Testis (tissue), 5 donors: ENCODE measurements at places on chromosomes 5 and 9.

GRCh38 chr5:39877479-39877878, 452.7 kb upstream of the DAB2 start:
- DNase-seq, result no peak

- DNase-seq, result no peak
Observed at GRCh38 chr5:52727020-52727419, 60.7 kb upstream of the ITGA1 start.

GRCh38 chr9:113535756-113536155, 72.2 kb downstream of the RGS3 start:
- no peak for DNase-seq

DNA sequence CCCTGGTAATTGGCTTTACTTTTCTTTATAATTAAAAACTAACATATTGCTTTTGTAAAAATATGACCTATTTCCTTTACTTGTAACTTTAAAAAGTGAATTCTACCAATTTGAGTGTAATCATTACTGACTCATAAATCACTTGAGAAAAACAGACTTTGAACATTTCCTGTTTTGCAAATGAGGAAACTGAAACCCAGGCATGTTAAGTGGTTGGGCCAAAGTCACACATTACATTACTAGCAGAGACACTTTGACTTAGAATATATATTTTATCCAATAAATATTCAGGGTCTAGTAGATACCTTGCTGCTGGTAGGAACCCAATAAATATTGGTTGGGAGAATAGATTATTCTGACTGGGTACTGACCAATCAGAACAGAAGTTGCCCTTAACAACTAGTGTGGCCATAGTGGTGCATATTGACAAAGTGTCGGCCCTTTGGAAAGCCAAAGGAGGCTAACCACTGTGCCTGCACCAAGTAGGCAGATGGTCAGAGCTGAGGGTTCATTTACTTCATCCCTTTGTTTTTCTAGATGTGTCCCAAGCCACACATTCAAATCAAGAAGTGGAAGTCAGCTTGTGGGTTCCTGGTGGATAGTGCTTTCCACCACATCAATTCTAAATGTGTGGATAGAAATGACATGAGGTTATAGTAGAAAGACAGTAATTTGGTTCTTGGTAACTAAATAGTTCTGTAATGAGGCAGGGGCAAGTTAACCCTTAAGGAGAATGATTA, 365.1 kb upstream of the RIOK2 start:
- no peak for DNase-seq

GRCh38 chr5:74355041-74355824, 285.3 kb downstream of the ENC1 start:
- DNase-seq, result no peak

DNA sequence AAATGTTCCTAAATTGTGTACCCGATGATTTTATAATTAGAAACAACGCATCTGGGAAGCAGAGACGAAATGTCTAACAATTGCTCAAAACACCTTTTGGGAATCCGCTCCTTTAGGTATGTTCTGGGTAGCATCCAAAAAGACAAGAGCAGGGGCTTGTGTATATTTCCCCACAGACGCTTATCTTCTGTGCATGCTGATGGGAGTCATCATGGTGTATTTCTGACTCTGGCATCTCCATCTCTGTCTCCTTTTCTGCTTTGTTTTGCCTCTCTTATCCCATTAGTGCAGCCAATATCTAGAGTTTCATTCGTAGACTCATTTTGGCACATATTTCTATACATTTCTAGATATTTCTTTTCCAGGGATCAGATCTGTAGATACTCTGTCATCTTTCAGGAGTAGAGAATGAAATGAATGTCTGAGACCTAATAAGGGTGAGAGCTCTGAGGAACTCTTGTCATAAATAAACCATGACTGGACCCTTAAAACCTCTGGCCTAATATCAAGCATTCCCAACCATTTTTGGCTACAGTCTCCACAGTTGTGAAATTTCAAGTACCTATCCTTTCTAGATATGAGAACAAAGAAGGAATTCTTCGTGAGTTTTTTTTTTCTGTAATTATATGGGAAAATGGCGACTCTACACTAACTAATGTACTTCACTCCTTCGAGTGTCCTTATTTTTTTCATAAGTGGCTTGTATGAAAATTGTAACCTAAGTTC, 508.2 kb downstream of the ACTL7B start:
- no peak for DNase-seq

- DNase-seq, result no peak
Observed at GRCh38 chr5:35698047-35698808, 80.6 kb downstream of the SPEF2 start.

DNA sequence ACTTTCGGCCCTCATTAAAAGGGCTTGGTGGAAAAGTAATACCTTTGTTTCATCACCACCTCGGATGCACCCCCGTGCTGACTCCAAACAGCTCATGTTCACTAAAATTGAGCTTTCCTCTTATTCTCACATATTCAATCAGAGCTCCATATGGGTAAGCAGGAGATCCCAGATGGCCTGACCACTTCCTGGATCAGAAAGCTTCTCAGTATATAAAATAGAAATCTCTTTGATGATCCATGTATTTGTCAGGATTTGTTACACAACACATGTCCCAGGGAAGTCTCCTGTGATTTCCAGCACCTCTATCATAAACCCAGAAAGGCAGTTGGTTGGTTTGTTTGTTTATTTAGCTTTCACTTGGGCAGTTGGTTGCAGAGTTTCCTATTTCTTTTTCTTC, 402.0 kb downstream of the MLLT3 start:
- DNase-seq, result no peak

DNA sequence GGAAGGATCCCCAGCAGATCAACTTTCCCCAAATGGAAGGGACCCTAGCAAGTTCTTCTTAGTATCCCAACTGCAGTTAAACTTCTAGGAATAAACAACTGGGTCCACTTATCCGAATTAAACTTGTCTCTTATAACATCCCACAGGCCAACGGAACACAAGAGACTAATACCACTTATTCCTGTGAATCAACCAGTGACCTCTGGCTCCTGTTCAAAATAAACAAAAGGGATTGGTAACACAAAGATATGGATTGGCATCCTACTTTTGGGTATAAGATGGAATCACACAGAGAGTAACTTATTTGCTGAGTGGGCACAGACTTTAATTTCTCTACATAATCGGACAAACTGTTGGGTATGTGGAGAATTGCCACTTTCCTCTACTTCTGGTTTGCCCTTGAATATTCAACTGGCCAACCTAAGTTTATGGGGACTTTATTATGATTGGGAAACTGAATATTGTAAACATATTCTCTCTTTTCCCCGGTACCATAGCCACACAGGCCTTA, 12.4 kb upstream of the PAIP1 start:
- DNase-seq, result no peak

DNA sequence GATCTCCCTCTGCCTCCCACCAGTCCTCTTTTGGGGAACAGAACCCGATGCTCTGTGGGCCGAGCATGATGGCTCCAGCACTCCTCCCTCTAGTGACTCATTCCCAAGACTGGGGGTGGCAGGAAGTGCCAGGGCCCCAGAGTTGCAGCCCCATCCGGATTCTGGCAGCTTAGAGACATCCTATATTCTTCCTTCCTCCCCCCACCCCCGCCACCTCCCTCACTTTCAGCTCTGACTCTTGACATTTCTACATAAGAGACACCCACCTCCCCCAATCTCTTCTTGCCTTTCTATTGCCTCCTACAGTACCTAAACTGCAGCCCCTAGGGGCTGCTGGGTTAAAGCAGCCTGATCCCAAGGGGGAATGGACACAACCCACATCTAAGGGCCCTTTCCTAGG, 47.1 kb upstream of the MATR3 start:
- DNase-seq, result no peak

DNA sequence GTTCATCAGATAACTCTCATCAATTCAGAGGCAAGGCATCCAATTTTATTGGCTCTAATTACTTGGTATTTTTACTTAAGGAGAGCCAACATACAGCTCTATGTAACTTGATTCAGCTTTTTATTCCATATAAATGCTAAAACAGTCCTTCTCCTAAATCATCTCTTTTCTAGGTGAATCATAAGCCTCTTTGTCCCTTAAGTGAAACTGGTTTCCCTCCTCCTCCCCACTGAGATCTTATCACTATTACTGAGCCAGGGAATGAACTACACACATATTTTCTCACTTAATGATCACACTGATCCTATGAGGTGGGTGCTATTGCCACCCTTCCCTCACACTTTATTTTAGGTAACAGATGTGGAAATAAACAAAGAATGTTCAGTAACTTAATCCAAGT, 1143.8 kb downstream of the MAT2B start:
- DNase-seq, result no peak

DNA sequence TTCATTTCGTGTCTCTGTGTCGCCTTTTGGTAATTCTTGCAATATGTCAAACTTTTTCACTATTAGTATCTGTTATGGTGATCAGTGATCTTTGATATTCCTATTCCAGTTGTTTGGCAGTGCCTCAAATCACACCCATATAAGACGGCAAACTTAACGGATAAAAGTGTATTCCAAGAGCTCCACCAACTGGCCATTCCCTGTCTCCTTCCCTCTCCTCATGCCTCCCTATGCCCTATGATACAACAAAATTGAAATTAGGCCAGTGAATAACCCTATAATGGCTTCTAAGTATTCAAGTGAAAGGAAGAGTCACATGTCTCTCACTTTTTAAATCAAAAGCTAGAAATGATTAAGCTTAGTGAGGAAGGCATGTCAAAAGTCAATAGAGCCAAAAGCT, 74.8 kb downstream of the CDK5RAP2 start:
- DNase-seq, result no peak

DNA sequence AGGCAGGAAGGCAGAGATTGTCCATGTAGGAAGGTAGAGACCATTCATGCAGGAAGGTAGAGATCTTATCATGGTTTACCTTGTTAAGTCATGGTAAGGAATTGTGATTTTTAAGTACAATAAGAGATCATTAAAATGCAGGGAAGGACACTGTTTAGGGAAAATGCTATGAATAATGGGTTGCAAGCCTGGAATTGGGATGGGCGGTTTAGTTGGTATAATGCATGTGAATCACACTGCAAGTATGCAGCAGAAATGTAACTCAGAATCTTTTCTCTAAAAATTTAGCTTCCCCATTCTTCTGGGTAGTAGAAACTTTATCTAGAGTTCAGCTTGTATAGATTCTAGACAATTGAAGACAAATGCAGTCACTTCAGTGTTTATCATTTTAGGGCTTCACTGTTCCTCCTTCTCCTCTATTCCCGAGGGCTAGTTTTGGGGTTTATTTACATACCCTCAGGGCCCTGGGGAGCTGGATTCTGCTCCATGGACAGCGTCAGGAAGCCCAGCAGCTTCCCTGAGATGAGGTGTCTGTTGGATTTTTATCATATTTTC, 212.0 kb downstream of the SREK1 start:
- DNase-seq, result no peak

DNA sequence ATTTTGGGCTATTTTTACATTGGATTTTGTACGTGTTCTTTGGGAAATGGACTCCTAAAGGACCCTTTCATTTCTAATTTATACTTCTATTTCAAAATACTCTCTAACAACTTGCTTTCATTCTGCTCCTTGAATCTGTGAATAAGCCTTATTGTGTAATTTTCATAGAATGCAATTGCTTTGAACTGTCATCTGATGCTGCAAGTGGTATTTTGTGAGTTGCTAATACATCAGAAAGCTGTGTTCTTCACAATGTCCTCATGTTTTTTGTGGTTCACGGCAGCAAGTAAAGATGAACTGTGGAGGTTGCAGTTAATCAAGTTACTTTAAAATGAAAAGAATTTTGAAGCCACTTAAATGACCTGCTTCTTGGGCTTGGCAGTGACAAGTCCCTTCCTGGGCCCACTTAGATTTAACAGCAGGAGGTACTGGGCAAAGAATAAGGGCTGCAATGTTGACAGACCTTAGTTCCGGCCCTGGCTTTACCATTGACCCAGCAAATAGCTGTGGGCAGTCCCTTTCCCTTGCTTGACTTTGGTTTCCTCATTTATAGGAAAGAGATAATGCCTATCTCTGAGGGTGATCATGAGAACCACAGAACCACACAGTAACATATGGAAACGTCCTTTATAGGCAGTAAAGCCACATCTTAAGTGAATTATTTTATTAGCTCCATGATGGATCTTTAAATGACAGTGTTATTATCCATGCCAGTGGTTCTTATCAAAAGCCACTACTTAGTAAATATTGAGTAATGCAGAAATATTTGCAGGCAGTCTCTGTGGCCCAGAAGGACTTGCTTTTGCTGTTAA, 54.8 kb downstream of the IQGAP2 start:
- no peak for DNase-seq

GRCh38 chr9:134055981-134056461, 11.8 kb downstream of the BRD3 start:
- peak; percentile 76 for DNase-seq

GRCh38 chr9:127557466-127557869, 54.6 kb upstream of the STXBP1 start:
- no peak for DNase-seq

DNA sequence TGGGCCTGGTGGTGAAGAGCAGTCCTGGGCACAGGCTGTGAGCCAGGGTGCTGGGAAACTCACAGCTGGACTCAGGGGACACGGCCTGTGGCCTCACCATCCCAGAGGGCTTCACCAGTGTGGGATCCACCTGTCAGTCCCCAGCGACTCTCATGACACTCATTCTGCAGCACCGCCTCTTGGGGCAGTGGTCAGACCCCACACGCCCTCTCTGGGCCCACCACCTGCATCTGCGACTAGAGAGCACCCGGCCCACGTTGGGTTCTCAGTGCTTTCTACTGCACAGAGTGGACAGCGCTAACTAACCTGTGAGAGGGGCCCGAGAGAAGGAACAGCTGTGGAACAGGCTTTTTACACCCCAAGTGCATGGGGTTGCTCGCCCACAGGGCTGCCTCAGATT, 45.8 kb upstream of the GARNL3 start:
- DNase-seq, result no peak

GRCh38 chr9:2620919-2621721, 467 bp upstream of the VLDLR start:
- peak; percentile 85 for DNase-seq

DNA sequence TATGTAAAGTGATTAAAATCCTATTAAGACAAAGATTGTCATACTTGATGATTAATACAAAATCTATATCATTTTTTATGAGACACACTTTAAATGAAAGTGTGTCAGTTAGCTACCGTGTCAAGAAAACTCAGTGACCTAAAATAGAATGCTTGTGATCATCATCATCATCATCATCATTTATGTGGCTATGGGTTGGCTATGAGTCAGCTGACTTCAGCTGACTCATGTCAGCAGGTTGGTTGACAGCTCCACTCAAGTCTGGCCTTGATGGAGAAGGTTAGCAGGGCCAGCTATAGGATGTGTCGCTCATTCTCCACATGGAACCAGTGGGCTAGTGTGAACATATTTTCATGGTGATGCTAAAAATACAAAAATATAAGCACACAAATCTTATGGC, 43.8 kb upstream of the ZNF300 start:
- no peak for DNase-seq

GRCh38 chr9:82022121-82022520, 33.5 kb downstream of the SPATA31D1 start:
- no peak for DNase-seq

DNA sequence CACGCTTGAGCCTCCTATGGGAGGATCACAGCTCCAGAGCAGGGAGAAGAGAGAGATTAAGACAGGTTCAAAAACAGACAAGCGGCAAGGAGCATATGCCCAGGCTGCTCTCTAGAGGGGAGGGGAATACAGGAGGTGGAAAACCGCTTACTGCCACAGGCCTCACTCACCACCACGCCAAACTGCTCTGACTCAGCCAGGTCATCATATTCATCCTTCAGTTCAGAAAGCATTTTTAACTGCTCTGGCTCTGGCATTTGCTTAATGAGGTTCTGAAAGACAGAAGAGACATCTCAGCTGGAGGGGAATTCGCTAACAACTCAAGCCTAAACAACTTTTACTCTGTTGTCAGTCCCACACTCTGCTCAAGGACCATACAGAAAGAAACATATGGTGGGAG, 40.1 kb downstream of the PCDHGC5 start:
- no peak for DNase-seq
